ENCODE measurements at places on chromosomes 3 and 15.

GRCh38 chr15:56242576-56243162 lies 1.0 kb downstream of the RFX7 start:
- no peak for DNase-seq

DNA sequence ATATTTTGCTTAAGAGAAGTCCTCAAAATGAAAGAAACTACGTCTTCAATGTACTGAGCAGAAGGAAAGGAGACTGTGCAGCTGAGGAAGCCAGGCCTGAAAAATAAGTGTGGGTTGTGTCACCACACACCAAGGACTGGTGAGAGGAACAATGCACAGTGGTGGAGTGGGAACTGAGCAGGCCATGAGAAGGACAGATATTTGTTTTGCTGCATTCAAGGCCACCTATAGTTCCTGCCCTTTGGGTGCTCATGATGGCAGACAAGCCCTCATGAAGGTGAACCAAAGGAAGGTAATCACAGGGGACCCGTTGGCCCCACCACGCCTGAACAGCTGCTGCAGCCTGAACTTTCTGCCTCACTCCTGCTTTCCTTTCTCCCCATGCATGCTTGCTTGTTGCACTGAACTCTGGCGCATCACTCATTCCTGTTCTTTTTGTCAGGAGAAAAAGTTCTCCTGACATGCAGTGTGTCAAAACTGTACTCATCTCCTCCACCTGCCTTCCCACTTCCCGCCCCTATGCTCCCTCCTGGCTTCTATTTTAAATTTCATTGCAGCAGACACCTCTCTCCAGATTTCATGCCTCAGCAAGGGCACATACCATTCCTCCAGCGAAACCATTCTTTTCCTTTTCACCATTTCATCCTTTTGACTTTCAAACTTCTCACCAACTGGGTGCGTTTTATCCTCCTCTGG lies 2.2 kb upstream of the RNF7 start:
- no peak for DNase-seq

DNA sequence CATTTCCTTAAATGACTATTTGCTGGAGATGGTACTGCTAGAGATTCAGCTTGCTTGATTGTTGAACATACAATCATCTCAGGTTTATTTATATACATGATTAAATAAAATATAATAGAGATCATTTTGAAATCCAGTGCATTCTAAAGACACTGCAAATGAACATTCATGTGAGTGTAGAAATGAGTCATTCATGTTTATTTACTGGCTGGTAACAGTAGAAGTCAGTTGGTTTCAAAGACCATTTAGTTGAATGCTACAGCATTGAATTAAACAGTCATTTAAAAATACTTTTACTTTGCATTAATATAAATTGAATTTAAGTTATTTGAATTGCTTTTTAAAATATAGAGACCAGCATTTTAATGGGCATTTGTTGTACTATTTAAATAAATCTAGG lies 551.9 kb upstream of the GOLIM4 start:
- no peak for DNase-seq

- no peak for DNase-seq
Observed at GRCh38 chr3:177976866-177977265, 559.4 kb upstream of the KCNMB2 start.

- no peak for DNase-seq
Observed at GRCh38 chr3:186532598-186533072, 11.5 kb downstream of the CRYGS start.

- peak; percentile 87 for DNase-seq
Observed at GRCh38 chr3:58041826-58042324, 33.7 kb downstream of the FLNB start.

DNA sequence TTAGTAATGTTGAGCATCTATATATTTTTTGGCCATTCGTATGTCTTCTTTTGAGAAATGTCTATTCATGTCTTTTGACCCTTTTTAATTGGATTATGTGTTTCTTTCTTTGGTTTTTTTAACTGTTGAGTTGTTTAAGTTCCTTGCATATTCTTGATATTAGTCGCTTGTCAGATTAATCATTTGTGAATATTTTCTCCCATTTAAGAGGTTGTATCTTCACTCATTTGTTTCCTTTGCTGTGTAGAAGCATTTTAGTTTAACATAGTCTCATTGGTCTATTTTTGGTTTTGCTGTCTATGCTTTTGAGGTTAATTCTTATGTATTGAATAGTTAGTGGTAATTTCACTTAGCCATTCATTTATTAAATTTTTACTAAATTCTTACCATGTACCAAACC lies 283.8 kb downstream of the ZPLD1 start:
- no peak for DNase-seq

GRCh38 chr3:14151471-14152083 lies 26.7 kb downstream of the TMEM43 start:
- DNase-seq = no peak

DNA sequence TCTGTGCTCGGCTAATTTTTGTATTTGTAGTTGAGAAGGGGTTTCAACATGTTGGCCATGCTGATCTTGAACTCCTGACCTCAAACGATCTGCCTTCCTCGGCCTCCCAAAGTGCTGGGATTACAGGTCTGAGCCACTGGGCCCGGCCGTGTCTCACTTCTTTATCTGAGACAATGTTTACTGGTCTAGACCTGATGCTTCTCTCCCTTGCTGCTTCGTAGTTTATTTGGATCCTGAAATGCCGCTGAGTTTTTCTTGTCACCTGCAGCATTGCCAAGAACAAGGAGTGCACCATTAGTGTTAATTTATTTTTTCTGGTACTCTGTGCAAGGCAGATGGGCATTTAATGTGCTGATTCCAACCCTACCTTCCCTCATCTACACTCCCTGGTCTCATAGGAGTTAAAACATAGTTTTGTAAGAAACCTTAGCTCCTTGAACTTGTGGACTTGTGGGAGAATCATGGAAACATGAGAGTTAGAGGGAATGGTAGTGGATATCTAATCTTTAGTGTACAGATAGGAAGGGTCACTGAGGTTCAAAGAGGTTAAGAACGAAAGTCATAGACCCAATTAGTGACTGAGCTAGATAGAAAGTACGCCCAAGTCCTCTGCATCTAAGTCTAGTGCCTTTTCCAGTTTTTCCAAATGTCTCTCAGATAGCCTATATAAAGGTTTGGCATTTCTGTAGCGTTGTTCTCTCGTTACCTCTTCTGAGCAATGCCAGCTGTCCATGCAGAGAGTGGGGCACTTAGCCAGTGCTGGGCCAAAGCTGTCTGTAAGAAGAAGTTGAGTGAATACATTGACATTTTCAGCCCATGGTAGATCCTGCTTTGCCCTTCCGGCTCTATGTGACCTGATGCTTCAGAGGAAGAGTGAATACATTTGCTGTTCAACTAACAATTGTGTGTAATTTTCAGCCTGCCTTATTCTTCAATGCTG lies 244.1 kb downstream of the LPP start:
- no peak for DNase-seq

DNA sequence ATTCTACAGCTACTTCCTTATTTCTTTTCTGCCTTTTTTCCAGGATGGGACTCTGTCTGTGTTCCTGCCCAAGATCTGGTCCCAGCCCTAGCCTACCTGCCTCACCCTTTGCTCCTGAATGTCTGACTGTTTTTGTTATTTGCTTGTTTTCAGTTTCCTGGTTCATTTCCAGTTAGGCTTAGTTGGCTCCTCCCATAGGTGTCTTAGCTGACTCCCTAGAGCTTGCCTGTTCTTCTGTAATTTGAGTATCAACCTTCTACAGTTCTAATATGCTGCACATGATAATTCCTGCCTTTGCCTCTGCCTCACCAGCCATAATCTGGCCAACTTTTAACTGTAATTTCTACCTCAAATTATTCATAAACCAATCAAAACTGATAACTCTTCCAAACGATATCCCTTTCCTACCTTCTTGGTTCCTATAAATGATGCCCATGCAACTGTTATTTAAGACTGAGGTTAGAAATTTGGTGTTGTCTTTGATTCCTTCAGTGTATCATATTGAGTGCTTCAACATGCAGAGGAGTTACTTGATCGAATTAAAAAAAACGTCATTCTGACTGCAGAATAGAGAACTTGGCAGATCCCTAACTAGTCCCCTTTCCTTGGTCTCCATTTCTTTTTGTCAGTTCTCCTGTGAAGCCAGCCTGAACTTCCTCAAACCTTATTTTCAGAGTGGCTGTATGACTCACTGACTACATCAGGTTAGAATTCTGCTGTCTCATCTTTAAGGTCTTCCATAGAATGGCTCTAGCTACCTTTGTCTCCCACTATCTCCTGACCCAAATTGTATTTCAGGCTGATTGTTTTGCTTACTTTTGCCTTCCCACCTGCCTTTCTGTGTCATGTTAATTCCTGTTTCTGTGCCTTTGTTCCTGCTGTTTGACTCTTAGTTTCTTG lies 8.4 kb downstream of the GOLM2 start:
- DNase-seq = no peak

DNA sequence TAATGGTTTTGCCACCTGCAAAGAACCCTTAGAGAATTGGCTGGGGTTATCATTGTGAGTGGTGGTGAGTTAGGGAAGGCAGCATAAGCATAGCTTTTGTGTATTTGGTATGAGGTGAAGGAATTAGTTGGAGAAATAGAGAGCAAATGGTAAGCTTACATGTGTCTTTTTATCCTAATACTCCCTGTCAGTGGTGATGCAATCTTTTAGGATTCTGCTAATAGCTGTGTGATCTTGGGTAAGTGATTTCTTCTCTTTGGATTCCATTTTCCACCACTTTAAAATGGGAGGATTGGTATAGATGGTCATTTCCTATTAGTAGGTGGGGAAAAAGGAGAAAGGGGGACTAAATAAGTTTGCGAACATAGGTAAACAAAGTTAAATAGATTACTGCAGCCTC lies 30.9 kb downstream of the PIAS1 start:
- no peak for DNase-seq

DNA sequence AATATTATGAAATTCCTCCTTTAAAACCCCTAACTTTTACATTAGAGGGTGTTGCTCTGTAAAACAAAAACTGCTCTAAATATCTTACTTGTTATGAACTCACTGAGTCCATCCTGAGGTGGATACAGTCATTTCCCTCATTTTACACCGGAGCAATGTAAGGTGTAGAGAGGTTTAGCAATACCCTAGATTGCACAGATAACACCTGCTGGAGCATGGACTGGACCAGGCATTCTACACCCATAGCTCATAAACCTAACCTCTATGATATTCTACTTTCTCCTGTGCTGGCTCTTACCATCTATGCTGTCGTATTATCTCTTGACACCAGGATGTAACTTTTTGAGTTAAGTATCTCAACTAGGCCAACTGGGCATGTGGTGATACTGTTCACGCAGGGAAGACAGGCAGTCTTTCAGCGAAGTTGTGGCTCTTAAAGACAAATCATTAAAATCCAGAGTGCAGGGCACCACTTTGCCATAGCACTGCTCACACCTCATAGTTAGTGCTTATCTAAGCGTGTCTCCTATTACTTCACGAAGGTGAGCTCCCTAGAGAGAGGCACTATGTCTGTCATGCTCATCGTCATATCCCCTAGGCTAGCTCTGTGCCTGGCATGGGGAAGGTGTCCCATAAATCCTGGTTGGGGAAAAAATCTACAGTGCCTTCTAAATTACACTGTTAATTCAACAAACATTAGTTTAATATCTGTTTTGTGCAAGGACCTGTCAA lies 100.1 kb upstream of the SLC2A2 start:
- no peak for DNase-seq

GRCh38 chr3:9146367-9147071 lies 102.9 kb downstream of the SRGAP3 start:
- DNase-seq = no peak

DNA sequence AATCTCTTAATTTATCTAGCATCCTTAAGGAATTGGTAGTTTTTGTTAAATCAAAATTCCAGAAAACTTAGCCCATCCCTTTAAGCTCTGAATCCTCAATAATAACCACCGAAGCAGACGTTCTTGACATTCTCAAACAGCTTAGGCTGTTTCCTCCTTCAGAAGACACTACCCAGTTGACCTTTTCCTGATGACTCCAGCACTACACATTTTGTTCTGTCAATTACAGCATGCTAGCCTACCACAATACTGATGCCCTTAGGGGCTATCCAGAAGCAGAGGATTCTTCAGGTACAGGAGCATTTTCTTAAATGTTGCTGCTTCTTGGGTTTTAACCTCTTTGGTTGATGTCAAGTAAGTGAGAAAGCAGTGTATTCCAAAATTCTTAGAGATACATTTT lies 33.4 kb downstream of the ETV5 start:
- no peak for DNase-seq

- DNase-seq = no peak
Observed at GRCh38 chr3:37200141-37200540, 25.8 kb upstream of the LRRFIP2 start.

GRCh38 chr3:49219132-49219531 lies 47.7 kb downstream of the KLHDC8B start:
- DNase-seq = no peak

GRCh38 chr15:73867956-73868355 lies 5.4 kb upstream of the TBC1D21 start:
- DNase-seq = no peak

DNA sequence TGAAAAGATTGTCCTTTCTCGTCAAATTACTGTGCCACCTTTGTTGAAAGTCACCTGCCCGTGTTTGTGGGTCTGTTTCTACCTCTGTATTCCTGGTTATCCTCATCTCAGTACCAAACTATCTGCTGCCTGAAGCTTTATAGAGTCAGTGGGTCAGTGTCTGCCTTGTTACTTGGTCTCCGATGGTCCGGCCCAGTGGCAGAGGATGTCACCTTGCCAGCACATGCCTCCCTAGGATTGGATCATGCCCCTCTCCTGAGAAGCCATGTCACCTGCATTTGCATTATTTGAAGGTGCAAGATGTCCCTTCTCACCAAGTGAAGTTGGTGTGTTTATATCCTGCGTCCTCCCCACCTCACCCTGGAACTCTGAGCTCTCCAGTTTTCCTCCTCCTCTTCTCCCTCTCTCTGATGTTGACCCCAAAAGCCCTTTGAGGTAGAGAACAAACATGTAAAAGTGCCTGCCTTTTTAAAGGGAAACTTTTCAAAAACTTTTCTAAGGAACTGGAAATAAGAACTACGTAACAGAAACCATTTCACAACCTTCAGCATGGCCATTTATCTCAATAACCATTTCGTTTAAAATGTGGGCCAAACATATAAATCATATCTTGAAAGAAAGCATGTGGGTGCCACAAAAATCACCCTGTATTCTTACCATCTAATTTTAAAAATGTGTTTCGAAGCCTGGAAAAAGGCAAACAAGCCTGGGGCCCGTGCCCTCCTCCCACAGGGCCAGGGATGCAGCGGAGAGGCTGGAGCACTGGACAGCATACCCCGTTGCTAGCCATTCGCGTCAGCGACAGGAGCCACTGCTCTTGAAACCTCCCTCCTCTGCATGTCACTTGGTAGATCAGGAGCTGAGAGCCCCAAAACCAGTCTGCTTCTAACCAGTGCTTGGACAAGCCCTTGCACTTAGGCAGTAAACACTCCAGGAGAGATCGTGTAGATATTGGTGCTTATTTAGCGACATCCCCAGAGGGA lies 102.1 kb downstream of the VGLL4 start:
- no peak for DNase-seq

Data from fibroblast of skin of left biceps (primary cell).